ENCODE measurements at places on chromosomes 4 and X.

GRCh38 chrX:104697294-104697693 is 131.3 kb downstream of the IL1RAPL2 start:
- no peak for DNase-seq

GRCh38 chr4:80069108-80069836 is 3.8 kb downstream of the ANTXR2 start:
- DNase-seq, result no peak

GRCh38 chr4:108533245-108533844 is 87.0 kb upstream of the RPL34 start:
- DNase-seq, result no peak

GRCh38 chr4:118757761-118758251 is 72.6 kb downstream of the METTL14 start:
- no peak for DNase-seq

DNA sequence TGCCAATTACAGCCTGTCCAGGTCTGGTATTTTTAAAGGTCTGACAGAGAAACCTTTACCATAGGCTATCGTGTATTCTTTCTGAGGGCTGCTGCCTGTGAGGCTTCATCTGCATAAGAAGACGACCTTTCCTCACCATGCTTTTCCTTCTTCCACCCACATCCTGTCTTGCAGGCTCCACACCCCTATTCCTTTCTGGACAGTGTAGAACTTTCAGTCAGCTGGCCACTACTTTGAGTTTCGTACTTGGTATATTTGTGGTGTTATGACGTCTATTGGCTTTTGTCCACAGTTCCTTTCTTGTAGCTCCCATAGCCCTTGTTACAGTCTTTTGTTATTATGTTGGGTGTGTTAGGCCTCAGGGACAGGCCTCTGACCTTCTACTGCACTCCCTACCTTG is 311.4 kb downstream of the RAPGEF2 start:
- DNase-seq, result no peak

GRCh38 chrX:146433771-146434170 is 375.8 kb upstream of the CXorf51B start:
- DNase-seq, result no peak

GRCh38 chr4:145739845-145740244 is 59.9 kb downstream of the C4orf51 start:
- no peak for DNase-seq

- DNase-seq, result no peak
Measured at GRCh38 chrX:97597954-97598353, 714.2 kb downstream of the RPA4 start.

DNA sequence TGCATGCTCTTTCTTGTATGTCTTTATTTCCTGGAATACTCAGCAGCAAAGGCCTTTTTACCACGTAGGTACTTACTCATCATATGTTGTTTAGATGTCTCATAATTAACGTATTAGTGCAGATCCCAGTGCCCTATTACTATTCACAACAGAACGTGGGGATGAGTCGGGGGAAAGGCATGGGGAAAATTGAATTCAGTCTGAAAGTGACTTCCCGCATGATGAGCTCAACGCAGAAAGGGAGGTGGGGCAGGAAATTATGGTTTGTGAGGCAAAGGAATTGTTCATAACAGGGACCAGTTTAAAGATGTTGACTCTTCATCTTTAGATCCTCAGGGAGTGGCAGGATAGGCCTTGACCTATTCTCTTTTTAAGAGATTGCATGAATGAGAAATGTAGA is 2.0 kb upstream of the TMPRSS11D start:
- no peak for DNase-seq

GRCh38 chrX:25204182-25204581 is 188.4 kb upstream of the ARX start:
- no peak for DNase-seq

GRCh38 chr4:2592572-2592971 is 56.1 kb downstream of the FAM193A start:
- DNase-seq, result no peak

DNA sequence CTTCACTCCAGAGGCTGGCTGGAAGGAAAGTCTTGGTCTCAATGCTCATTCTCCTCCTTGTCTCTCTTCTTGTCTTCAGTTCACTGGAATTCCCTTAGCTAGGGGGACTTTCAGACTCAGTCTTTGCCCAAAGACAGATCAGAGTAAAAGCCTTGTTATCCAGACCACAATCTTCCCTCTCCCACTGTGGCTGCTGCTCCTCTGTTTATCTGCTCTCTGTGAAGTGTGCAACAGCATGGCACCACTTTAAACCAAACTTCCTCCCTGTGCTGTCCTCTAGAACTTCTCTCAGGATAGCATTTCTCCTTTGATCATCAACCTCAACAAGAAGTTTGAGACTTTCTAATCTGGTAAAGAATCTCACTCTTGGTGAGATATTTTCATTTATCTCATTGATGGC is 530.1 kb upstream of the SLIT2 start:
- DNase-seq, result no peak

DNA sequence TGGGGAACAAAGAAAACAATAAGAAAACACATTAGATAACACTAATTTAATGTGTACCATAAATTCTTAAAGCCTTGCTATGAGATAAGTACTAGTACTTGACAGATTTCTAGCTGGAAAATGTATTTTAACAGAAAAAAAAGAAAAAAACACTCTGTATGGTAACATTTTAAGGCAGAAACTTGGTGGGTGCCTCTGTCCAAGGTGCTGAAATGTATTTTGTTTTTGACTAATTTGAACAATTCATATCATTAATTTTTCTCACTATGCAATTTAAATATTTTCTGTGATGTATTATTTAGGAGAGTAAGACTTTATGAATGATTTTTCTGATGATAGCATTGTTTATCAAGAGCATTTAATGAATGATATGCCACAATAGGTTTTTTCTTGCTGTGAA is 107.5 kb downstream of the GABRG1 start:
- no peak for DNase-seq

GRCh38 chr4:73765296-73765695 is 24.9 kb downstream of the CXCL8 start:
- no peak for DNase-seq

DNA sequence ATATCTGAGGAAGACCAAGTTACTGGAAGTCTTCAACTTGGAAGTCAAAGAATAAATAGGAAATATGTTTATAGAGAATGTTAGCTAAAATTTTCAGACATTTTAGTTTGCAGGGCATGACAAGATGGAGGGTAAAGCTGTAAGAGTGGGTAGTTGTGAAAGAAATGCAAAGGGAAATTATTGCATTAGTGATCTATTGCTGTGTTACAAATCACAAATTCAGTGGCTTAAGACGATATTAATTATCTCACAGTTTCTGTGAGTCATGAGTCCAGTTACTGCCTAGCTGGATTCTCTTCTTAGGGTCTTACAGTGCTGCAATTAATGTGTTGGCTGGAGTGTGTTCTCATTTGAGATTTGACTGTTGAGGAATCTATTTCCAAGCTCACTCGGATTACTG is 62.9 kb upstream of the CAMK2D start:
- DNase-seq, result no peak

GRCh38 chr4:6329478-6330383 is 60.1 kb downstream of the WFS1 start:
- DNase-seq, result no peak

DNA sequence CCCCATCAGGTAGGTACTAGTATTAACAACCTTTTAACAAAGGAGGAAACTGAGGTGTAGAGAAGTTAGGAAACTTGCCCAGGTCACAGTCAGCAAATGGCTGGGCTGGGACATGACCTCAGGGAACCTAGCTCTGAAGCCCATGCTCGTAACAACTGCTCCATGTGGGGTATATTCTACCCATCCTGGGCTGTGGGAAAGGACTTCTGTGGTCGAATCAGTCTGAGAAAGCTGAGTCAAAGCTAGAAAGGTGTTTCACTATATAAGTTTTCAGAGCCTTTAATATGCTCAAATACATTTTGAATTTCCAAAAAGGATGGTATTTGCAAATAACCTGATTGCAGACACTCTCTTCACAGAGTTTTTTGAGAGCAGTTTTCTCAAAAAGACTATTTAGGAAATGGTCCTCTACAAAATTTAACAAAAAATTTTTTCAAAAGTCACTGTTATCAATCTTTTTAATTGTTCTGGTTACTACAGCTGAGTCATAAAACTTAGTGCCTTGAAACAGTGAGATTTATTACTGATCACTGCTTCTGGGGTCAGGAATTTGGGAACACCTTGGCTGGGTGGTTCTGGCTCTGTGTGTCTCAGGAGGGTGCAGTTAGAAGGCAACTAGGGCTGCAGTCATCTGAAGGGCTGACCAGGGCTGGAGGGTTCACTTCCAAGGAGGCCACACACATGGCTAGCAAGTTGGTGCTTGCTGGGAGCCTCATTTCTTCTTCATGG is 53.6 kb downstream of the NSG1 start:
- DNase-seq, result no peak

- no peak for DNase-seq
Measured at GRCh38 chr4:168317621-168318020, 931 bp downstream of the DDX60 start.

DNA sequence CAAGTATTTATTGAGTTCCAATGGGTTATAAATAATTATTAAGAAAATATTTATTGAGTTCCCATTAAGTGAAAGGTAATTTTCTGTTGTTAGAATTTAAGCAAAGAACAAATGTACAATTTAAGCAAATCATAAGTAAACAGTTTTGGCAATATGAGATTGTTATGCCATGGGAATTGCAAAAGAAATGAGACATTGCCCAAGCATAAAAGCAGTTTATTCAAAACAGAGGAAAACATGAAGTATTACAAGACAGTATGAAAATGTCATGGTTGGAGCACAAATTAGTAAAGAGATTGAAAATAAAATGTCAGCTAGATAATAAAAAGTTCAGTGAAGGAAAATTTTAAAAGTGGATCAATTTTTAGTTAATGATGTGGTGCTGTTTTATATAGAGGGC is 706.1 kb upstream of the EPHA5 start:
- DNase-seq, result no peak

DNA sequence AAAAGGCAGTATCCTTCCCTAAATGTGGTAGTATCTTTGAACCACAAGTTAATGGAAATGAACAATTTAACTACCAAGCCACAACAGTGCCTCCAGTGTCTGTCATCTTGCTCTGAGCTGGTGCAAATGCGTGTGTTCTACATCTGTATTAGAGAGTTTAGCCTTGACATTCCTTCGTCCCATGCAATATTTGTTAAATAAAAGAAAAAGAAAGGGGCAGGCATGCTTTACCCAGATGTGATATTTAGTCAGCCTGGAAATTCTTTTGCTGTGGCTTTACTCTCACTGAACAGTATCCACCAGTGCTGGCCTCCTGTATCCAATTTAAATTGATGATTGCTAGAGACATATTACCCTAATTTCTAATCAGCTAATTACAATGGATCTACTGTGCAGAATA is 310.5 kb downstream of the CFAP299 start:
- no peak for DNase-seq

DNA sequence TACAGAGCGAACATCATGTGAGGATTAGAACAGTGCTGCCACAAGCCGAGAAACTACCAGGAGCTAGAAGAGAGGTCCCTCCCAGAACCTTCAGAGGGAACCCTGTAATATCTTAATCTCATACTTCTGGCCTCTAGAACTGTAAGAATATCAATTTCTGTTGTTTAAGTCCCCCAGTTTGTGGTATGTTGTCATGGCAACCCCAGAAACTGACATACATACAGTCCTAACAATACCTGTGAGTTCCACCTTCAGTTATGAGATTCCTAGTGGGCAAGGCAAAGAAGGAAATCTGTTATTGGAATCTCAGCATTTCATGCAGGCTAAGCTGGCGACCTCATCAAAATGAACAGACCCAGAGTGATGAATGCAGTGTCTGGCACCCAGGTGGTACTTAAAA is 42.5 kb downstream of the ZBTB49 start:
- no peak for DNase-seq

DNA sequence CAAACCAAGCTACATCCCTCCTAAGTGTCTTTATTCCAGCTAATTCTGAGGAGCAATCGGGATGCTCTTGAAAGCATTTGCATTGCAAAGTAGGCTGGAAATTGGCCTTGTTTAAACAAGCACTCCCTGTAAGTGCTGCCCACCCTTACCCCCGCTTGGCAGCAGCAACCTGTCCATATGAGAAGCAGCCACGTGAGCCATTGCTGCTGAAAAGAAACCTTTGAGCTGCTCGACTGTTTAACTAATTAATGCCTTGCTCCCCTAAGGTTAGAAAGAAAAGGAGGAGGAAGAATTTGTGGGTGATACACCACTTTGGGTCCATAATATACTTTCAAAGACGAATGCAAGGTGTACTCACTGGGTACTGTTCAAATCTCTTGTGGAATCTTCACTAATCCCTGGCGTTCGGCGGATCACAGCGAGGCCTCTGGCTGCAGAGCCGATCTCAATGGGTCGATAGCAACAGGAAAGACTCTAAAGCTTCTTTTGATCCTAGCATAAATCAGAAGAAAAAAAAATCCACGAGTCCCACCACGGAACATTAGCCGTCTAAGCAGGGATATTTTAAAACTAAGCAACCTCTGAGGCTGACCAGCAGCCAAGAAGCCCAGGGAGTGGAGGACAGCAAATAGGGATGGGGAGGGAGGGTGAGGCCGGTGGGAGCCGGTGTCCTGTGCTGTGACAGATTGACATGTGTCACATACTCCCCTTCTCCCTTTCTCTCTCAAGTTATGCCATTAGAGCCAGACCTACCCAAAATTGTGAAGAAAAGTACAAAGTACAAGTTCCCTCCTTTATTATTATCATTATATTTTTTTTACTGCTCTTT is 37.2 kb upstream of the MGST2 start:
- no peak for DNase-seq

DNA sequence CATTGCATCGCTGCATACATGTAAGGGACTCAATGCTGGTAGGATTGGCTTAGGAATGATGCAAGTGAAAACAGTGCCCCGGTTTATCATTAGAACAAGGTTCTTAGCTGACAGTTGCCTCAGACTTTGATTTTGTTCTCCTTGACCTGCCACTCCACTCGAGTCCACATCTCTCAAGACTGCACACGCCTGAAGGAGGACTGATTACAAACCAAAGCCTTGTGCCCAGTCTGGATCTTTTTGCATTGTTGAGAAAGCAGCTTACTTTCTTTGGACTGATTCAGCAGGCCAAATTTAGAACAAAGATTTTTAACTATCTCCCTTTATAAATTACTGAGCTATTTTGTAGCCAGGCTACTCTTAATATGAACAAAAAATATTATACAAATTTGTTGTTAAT is 125.6 kb downstream of the PTTG2 start:
- no peak for DNase-seq

- DNase-seq, result no peak
Measured at GRCh38 chrX:100356351-100356896, 53.6 kb downstream of the PCDH19 start.

DNA sequence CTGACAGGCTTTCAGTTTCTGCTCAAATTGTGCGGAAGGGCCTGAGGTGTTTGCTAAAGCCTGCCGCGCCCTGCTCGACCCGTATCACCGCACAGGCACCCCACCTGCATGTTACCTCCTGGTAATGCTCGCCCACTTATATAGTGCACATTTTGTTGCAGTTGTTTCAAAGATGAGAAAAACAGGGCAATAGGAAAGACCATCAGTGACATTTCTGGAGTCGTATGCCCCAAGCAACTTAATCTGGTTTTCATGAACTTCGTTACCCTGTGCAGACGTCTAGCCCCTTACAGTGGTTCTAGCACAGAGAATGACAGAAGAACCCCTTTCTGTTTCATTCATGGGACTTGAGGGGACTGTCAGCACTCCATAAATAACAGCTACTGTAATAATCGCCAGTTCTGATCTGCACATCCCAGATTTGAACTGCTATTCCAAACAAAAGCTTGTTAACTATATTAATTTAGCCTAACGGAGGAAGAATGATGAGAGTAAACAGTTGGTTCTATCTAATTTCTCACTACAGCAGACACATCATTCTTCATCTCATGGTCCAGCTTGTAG is 940 bp upstream of the DCTD start:
- DNase-seq, result no peak

GRCh38 chr4:10201381-10202223 is 85.0 kb upstream of the WDR1 start:
- DNase-seq, result no peak

GRCh38 chrX:126550816-126551215 is 1.8 kb downstream of the DCAF12L1 start:
- DNase-seq, result no peak

Data from stimulated activated CD8-positive, alpha-beta memory T cell treated with anti-CD3 and anti-CD28 coated beads, Interleukin-7, amount 100 ng/mL, for 1 hour (primary cell).